Endothelial cell of umbilical vein (primary cell): ENCODE measurements at places on chromosomes 11 and 22. TPM values are rescaled to one million over a fixed set of nuclear protein-coding genes. Genes with fewer than 3 reads are reported as not detected.

Gene RIMBP3B
- polyA plus RNA-seq: not detected in 2 replicates

Gene EMID1
- 0.56 and 0.75 TPM in 2 replicates for polyA plus RNA-seq

GRCh38 chr22:45450921-45451651, 37.6 kb downstream of the RIBC2 start:
- DNase-seq: no peak

DNA sequence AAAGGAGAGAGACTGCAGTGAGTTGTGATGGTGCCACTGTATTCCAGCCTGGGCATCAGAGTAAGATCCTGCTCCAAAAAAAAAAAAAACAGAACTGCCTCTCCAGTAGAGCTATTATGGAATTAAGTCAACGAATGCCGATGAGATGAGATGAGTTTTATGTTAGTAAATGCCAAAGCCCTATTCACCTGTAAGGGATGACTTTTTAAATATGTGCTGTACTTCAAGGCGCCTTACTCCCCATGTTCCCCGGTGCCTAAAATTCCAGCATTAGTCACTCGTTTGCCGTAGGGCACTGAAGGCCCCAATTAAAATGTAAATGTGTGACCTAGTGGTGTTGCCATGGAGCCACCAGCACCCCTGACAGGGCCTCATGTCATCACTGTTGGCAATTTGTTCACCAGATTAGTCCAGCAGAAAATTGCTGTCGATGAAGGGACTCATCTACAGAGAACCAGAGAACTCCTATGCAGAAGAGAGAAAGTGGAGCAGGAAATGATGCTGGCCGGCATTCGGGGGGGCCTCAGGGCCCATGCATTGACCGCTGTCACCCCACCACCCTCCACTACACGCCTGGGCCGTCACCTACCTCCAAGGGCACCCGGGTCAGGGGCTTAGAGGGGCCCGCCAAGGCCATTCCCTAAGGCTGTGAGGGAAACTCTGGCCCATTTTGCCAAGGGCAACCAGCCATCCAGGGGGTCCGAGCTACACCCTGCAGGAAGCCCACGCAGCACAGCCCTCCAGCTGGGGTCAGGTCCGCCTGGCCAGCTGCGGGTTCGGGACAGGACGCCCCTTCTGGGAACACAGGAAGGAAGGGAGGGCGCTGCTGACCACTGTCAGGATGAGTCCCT, 17.8 kb downstream of the LIF start:
- DNase-seq: no peak

Gene SLC29A2
- 2.4 TPM in 2 replicates for polyA plus RNA-seq

Gene PATE2
- polyA plus RNA-seq: not detected in 2 replicates
